HFFc6 (cell line): ENCODE measurements at places on chromosomes 16 and 17.

DNA sequence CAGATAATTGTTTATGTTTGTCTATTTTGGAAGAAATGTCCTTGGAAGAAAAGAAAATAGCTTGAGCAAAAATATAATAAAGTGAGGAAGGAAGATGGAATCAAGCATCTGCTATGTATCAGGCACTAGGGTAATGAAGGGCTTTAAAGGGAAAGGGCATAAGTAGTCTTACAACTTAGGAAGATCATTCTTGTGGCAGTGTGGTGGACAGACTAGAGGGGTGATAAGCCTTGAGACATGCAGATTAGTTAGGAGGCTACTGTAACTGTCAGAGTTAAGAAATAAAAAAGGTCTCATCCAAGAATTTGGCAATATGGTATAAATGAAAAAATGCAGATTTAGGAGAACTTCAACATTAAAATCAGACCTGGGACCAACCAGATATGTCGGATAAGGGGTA, 14.9 kb downstream of the FAM222B start:
- no peak for DNase-seq

GRCh38 chr16:66728117-66728787, 23.2 kb downstream of the DYNC1LI2 start:
- DNase-seq: peak; percentile 67

GRCh38 chr16:55470533-55471371, 8.2 kb upstream of the MMP2 start:
- peak; percentile 35 for DNase-seq

DNA sequence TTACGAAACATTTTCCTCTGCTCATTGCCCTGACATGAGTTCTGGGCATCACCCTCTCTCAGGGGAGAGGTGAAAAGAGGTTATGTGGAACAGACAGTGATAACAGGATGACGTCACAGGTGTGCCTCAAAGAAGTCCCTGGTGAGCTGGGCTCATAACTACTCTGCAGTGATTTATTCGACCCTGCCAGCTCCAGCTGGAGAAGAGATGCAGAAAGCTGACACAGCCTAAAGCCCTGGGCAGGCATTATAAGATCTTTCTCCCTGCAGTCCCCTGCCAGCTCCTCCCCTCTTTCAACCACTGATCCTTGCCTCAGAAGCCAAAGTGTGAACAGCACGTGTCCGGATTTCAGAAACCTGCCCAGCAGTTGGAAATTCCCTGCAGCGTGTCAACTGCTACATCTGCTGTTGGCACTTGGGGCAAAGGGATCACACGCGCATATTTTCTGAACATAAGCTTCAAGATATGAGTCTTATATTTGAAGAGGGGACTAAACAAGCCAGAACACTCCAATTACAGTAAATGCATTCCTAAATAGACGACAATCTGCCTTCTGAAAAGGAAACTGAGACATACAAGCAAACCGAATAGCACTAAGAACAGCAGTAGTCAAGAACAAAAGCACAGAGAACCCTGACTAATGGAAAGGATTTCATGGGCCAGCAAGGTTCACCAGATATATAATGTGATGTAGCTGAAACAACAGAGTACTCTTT, 80.5 kb downstream of the SMG6 start:
- DNase-seq: peak; percentile 63
